ENCODE measurements at places on chromosomes 16 and 17.
A peak's percentile ranks its signal among the peaks of the same experiment; 100 is the strongest.

DNA sequence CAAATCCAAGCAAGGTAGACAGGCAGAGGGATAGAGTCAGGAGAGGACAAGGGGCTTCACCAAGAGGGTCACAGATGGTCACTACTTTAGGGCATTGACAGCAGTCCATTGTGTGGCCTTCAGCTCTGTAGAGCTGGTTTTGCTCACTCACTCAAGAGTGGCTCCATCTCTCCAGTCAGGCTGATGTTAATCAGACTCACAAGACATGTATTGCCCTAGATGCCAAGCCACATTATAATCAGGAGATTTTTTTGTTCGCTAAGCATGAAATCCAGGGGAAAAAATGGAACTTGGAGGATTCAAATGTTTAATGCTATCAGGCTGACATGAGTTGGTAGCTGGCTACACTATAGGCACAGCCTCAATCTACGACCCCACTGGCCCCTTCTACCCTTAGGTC is 32.5 kb downstream of the CD300LF start:
- DNase-seq: no peak

GRCh38 chr17:76054112-76054476 is 18.2 kb downstream of the SRP68 start:
- DNase-seq: no peak

DNA sequence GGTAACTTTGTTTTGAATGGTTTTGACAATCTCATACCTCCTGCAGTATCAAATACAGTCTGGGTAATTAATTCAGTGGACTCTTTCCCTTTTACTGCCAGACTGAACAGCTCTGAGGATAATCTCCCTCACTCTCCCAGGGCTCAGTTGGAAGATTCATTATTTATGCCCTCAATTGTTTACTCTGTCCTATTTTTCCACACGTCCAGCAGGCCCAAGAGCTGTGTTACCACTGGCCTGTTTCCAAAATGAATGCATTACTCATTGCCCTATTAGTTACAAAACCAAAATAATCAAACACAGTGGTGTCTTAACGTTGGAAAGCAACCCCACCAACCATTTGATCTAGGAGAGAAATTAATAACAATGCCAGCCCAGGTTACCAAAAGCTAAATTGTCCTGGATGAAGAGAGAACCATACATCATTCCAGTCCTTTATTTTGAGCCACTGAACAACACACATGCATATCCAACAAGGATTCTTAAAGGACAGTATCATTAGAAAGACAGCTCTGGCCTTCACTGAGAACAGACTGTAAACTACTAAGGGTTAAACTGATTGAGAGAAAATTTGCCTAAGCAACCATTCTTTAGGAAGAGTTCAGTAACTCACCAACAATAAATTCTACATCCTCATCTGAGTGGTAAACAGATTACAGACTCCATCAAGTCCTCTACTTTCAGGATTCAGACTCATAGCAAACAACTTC is 34.5 kb downstream of the FAM222B start:
- DNase-seq: no peak

DNA sequence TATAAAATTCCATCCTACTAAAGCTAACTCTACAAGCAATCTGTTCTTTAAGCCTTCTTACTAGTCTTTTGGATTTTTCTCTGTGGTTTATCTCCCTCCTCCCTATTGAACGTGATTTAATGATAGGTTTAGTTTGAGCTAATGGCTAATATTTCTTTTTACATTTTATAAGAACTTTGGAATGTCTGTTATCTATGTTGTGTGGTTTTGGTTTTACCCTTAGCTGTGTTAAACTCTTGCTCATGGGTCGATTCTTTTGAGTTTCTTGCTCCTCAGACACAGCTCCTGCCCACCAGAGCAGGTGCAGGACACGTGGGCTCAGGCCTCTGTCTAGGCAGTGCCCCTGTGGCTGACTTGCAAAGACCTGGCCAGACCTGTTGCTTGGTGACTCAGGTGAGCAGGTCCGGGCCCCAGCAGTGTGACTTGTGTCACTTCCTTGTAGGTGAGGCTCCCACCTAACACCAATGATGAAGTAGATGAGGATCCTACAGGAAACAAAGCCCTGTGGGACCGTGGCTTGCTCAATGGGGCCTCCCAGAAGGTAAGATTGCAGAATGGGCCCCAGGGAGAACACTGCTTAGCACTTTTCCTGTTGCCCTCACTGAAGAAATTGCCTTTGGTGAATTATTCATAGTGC is 45.1 kb downstream of the SF3B3 start:
- no peak for DNase-seq

DNA sequence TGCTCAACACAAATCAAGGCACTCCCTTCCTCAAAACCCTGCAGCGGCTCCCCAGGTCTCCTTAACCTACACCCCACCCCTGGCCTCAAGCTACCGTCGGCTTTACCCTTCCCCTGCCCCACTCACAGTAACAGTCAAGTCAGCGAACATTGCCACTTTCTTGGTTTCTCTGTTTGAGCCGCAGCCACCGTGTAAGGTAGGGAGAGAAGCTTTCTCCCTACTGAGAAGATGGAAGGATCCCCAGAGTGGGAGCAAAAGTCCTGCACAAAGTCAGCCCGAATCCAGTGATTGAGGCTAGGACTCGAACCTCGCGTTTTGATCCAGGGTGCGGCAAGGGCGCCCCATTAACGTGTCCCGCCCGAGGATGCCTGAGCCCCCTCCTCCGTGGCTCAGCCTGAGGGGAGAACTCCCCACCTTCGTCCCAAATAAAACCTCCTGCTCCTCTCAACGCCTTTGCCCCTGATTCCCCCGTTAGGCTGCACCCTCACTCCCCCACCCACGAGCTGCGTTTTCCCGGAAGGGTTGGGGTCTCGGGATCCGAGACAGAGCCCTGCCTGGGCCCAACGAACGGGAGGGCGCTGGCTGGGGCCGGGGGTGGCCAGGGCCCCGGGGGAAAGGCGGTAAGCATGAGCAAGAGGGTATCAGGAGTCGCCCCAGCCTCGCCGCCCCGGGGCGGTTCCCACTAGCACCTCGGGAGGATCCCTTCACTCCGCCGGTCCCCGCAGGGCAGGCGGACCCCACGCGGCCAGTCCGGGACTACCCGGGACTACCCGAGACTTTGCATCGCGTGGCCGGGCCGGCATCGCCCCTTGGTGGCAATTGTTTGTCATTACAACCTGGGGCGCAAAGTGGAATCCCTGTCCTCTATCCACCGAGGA is 9.9 kb upstream of the NAGS start:
- peak; percentile 75 for DNase-seq

DNA sequence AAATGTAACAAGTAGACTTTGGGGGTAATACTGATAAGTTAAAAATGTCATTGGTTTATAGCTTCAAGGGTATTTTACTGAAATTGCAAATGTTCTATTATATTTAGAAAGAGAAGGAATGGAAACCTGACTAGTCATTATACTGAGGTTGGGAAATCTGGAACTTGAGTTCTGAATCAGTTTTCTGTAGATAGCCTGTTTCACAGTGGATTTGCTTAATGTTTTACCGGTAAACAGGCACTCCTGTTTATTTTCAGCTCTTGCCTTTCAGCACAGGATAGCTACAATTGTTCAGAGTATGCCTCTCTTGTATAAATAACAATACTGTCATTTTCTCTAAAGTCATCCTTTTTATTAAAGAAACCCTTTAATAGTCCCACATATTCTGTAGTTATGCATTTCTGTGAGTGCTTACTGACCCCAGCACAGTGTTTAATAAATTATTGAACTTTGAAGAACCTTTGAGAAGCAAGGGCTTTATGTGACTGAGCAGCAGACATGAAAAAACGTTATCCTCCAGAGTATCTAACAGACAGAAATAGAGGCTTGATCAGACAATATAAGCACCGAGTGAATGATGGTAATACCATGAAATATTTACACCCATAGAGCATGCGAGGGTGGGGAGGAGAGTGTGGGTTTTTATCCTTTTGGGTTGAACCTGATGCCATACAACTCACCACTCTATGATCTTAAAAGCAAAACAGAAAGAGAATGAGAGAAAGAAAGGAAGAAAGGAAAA is 58.2 kb downstream of the FTO start:
- DNase-seq: no peak

- no peak for DNase-seq
These were observed 12.3 kb downstream of the PELP1 start for GRCh38 chr17:4691686-4692085.

DNA sequence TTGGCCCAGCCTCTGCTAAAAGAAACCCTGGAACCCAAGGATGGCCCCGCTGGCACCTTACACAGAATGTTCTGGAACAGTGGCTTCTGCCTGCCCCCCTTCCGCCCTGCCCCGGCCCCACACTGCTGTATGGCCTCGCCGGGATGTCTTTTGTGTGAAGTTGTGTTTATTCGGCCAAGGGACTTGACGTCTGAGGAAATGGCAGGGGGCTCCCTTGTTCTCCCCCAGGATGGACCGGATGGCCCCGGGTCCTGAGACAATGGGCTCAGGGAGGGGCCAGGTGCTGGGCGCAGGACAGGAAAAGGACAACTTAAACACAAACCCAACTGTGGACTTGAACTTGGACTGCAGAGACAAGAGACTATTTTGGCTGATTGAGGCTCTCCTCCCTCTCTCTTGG is 81.6 kb upstream of the GSE1 start:
- DNase-seq: no peak

GRCh38 chr16:27232061-27232900 is 29.0 kb downstream of the KDM8 start:
- DNase-seq: no peak

DNA sequence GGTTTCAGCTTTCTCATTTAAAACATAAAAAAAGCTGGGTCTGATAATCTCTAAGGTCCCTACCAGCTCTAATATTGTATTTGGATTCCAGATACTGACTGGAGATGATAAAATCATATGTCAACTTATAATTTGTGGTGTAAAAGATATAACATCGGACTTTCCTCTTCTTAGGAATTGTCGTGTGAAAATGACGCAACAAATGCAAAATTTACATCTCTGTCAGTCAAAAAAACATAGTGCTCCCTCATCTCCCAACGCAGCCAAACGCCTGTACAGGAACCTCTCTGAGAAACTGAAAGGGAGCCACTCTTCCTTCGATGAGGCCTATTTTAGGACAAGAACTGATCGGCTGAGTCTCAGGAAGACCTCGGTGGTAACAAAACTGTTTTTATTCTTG is 197.3 kb downstream of the ANKFN1 start:
- no peak for DNase-seq

DNA sequence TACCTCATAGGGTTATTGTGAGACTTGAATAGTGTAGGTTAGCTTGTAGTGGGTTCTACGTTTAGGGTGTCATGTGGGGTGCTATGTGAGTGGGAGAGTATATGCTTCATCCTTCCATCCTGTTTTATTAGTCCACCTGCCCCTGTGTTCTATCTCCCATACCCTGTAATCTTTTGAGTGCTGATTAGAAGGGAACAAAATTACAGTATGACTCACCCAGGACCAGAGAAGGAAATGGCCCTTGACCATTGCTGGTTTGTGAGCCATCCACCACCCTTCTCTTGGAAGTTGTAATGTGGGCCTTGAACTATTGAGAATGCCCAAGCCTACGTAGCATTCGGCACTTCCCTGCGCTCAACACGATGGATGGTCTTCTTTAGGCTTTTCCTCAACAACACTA is 17.1 kb downstream of the SAP30BP start:
- no peak for DNase-seq

- no peak for DNase-seq
These were observed 120.5 kb downstream of the ZFHX3 start for GRCh38 chr16:72927199-72928089.

DNA sequence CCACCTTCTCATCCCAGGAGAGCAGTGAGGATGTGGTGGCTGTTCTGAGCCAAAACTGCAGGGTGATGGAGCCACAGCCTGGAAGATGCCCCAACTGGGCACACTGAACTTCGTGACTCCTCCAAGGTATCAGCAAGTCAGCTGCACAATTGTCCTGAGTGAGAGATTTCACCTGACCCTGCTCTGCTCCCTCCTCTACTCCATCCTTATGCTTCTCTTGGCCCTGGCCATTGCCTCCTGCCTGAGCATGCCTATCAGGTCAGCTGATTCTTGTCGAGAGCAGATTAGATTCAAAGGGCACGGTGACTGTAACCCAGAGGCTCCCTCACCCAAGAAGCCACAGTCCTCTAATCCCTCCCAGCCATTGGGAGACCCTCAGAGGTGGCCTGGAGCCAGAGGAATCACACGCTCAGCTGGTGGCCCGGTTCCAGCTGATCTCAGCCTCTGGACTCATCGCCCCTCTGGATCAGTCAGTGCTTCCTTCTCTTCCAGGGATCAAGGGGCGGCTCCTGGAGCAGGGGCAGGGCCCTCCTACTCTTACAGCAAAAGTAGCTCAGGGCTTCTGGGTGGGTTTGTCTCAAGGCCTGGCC is 7.0 kb upstream of the CYB561 start:
- no peak for DNase-seq

DNA sequence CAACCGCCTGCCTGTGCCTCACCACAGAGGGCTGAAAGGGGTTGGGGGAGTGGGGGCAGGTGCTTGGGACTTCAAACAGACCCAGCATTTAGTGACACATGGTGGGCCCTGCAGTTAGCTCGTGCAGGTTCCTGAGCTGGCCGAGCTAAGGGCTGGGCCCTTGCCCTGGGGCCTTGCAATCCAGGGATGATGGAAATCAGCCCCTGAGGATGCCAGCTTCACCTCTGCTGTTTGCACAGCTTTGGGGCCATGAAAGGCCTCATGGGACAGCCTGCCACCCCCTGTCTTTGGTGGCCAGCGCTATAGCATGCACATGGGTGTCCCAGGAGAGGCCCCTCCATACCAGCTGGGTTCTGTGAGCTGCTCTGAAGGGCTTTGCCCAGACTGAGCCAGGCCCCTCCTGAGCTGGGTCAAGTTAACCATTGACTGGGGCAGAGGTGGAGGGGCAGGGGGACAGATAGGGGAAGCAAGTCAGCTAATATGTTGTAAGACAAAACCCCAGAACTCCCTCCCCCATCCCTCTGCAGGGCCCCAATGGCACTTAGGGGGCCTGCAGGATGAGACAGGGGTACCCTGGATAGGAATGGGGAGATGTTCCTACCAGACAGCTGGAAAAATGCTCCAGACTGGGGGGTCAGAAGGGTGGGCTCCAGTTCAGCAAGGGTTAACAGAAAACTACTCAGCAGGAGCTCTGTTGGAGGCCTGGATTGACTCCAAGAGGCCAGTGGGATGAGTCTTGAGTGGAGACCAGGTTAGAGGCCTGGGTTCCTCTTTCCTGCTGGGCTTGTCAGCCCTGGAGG is 692 bp downstream of the PRR15L start:
- no peak for DNase-seq

DNA sequence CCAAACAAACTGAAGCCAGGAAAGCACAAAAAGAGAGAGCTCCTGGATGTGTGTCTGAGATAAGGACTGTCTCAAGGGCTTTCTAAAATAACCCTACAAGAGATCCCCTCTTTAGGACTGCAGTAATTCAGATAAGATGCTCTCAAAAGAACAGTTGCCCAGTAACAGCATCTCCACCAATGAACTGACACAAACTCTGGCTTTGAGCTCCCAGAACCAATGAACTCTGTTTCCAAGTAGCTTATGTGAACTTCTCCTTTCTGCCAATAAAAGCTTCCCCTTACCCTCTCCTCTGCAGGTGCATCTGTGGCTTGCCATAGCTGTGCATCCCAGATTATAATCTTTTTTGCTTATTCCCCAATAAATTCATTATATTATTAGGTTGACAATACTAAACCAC is 421.5 kb downstream of the SLC39A11 start:
- DNase-seq: no peak

GRCh38 chr16:85689285-85689949 is 663 bp upstream of the GINS2 start:
- DNase-seq: peak; percentile 44

- peak; percentile 63 for DNase-seq
These were observed 1.5 kb downstream of the GRIN2A start for GRCh38 chr16:10180771-10181163.

All from posterior cingulate gyrus (tissue), 11 donors.